Stimulated activated CD4-positive, alpha-beta T cell treated with anti-CD3 and anti-CD28 coated beads, Interleukin-2, amount 100 ng/mL, for 24 hours (primary cell): ENCODE measurements at places on chromosomes 1 and 21.

GRCh38 chr1:30868833-30869435 lies 39.6 kb downstream of the SDC3 start:
- no peak for DNase-seq

DNA sequence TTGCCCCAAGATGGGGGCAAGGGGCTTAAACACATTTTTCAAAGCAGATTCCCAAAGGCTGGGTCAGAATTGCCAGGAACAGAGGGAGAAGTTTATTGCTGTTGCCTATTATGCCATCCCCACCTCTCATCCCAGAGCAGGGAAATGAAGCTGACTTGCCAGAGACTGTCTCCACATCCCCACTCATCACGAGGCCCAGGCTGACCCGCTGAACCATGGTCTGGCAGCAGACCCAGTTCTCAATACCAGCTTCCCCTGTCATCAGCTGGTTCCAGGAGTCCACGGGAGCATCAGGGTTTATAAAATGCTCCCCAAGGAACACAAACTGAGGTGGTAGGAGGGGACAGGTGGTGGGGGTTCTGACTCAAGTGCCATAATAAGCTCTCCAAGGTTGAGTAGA lies 605.9 kb downstream of the NPHP4 start:
- DNase-seq = no peak

DNA sequence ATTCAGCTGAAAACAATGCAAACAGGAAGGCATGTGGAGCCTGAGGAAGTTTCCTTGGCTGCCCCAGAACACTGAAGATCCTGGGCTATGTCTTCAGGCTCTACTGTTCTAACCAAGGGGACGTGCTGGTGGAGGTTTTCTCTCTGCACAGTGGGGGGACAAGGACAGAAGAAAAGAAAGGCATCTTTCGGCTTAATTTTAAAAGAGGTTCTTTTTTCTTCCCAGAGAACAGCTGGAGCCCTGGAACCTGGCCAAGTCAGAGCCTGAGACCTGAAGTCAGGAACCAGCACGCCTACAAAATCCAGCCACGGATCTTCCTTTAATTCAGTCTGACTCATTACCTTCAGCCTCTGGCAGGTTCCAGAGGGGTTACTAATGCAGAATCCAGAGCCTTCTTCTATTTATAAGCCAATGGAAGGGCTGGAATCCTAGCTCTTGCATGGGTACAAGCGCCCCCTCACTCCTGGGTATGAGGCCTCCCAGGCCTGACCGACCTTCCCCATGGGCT lies 19.8 kb downstream of the CTNNBIP1 start:
- no peak for DNase-seq

DNA sequence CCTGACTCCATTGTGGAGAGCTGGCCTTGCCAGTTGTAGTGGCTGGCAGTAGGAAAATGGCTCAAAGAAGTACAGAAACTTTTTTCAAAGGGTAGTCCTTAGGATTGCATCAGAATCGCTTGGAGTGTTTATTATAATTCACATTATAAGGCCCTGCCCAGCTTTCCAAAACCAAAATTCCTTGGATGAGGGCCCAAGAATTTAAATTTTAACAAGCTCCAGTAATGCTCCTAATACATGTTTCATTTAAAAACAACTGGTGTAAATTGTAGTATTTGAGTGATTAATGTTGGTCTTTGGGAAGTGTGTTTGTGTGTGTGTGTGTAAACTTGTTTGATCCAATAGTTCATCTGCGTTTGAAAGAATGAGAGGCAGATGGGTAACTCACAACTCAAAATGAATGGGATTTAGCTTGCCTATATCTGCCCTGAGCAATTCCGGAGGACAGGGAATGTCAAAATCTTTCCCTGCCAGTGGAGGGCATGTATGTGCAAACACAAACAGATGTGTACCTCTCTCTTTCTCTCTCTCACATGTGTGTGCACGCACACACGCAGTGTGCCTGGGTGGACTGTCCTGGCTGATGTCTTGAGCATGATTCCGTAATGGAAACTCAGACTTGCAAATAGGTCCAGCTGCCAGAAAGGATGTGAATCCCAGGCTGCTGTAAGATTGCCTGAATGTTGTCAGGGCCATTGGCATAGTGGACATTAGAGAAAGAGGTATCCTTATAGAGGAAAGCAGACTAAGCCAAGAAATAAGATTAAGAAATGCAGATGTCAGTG lies 293.1 kb downstream of the LMX1A start:
- no peak for DNase-seq

- DNase-seq = peak; percentile 87
These were observed at the start of gene XKR8 for GRCh38 chr1:27959792-27960603. Gene XKR8, plus strand, starts transcription at chr1:27959973. Its CDS starts 97 bp downstream, at chr1:27960070.

DNA sequence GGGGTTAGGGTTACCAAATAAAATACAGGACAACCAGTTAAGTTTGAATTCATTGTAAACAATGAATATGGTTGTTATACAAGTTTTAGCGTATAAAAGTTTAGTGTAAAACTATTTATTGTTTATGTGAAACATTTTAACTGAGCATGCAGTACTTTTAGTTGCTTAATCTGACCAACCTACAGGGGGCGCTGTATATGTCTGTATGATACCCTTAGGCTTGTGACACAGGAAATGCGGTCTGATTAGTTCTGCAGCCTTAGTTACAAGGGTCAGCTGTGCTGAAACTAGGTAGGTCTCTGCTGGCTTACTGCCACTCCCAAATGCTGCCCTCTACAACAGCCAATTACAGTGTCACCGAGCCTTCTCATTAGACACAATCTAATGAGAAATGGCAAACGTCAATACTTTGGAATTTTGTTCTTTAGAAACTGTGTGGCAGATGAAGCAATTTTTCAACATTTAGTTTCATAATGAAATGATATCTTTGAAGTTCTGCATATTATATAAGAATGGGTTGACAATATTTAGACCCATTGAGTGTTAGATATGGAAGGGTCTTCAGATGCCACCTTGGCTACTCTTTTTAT lies 56.2 kb downstream of the NTNG1 start:
- peak; percentile 3 for DNase-seq
